ENCODE measurements at places on chromosomes 1 and 21.
A peak's percentile ranks its signal among the peaks of the same experiment; 100 is the strongest.

DNA sequence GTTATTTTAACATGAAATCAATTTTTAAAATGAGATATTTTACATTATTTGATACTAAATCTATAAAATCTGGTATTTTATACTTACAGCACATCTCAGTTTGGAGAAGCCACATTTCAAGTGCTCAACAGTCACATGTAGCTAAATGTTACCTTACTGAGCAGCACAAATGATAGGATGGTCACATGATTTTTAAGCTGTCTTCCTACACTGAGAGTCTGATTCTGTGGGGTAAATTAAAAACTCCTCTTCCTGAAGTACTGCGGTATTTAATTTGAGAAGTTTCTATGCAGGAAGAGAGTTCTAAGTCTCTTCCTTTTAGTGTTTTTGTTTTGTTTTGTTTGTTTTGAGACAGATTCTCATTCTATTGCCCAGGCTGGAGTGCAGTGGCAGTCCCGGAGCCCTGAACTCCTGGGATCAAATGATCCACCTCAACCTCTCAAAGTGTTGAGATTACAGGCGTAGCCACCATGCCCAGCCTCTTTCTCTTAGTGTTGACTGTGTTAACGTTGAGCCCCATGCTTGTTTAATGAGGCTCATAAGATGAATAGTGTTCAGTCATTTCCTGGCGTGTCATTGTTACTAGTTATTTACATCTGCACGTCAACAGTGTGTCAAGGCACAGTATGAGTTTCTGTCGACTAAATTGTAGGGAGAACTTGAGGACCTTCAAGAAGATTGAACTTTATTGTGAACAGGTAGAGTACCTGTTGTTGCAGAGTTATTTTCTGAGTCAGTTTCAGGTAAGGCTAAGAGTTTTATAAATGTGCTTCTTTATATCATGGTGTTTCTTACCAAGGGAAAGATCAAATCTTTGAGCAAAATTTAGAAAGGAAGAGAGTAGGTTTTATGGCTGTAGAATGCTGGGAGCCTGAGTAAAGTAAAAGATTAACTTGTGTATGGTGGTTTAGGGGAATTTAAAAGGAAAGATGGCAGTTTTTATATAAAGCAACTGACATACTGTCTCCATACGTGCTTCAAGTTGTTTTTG is 3.3 kb downstream of the CNST start:
- peak; percentile 27 for DNase-seq

- no peak for DNase-seq
Observed at GRCh38 chr1:6491966-6492365, 499 bp upstream of the PLEKHG5 start.

DNA sequence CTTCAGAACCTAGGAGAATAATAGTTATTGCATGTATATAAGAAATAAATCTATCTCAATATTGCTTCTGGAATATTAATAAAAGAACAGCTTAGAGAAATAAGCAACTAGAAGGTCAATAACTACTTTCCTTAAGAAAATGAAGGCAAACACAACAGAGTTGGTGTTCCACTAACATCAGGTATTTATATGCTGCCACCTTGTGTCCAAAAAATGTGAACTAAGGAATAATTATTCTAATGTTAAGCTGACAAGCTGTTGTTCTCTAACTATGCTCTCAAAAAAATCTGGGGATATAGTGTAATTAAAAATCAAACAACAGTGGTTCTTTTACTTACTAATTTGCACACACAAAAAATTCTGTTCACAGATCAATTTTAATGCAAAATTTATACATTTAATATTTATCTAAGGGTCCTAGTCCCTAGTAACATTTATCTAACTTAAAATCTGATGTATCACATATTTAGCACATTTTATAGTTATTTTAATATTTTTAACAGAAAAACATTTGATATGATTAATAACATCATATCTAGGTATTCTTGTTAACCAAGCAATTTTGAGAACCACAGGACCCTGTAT is 39.6 kb downstream of the UCHL5 start:
- peak; percentile 80 for DNase-seq

DNA sequence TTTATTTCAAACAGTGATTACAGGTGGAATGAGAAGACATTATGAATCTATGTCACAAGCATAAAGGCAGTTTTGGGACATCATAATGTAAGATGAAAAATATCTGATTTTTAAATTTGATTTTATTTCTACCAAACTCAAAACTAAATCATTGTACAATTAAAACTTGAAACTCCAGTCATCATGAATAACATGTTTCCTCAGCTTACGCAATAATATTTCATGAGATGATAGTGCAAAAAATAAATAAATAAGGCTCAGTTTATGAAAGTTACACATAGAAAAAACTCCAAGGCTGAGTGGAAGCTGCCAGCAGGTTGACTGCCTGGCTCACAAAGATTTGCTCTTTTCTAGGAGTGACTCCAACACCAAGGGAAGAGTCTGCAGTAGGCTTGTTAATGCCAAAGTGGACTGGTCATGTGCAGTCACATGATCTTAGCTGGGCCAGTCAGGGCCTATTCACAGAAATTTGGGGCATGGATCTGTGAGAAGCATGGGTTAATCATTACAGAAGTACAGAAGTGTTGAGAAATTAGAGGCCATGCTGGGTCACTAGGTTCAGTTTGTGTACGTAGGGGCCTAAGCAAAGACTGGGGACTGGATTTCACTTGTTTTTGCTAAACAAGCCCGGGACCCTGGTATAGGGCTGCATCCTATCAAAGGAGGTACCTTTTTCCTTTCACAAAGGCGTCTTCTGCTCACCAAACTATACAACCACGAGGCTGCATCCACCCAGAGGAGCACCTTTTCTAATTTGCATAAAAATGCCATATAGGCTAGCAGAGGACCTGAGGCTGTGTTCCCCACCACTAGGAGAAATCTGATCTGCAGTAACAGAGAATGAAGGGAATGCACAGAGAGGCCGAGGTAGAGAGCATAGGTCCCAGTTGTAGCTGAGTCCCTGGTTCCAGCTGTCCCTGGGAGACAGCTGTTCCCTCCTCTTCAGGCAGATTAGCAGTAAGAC is 4.9 kb upstream of the ABCA4 start:
- no peak for DNase-seq

- peak; percentile 86 for DNase-seq
Observed at GRCh38 chr1:28208818-28209441, 23.9 kb downstream of the DNAJC8 start.

DNA sequence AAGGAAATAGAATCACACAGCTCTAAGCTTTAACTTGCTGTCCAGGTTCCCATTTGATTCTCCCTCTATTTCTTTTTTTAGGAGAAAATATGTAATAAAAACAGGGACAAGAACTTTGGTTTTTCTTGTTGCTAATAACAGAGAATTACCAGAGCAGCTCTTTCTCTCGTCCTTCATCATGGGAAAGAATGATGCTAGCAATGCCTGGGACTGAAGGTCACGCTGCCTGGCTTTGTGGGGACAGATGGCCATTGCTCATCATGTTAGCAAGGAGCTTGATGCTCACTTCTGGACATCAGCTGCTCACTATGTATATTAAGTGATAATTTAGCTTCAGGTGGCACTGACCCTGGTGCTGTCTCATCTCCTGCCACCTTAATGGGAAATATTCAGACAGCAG is 77.3 kb upstream of the AKT3 start:
- no peak for DNase-seq

- no peak for DNase-seq
Observed at GRCh38 chr1:88284066-88284465, 400.0 kb upstream of the PKN2 start.

DNA sequence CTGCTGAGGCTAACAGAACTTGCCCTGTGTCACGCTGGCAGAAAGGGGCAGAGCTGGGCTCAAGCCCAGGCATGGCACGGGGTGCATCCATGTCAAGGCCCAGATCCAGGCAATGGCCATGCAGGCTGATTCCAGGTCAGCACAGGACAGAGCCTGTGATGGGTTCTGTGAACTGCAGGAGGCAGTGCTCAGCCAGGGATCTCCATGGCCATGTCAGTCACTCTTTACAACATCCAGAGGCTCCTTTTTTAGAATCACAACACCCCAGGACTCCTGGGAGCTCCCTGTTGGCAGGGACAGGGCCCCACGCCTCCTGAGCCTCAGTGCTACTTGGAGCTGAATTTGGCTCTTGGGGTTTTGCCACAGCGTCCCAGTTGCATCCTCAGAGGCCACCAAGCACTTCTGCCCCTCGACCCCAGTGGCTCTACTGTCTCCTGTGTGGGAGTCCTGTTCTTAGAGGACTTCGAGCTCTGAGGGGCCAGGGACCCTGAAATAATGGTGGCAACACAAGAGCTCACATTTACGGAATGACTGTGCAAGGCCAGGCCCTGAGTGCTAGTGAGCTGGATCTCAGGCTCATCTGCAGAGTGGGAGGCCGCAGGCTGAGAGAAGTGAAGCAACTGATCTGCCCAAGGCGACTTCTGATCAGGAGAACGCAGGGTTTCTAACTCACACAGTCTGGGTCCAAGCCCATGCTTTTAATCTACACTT is 211.5 kb downstream of the TRABD2B start:
- no peak for DNase-seq

DNA sequence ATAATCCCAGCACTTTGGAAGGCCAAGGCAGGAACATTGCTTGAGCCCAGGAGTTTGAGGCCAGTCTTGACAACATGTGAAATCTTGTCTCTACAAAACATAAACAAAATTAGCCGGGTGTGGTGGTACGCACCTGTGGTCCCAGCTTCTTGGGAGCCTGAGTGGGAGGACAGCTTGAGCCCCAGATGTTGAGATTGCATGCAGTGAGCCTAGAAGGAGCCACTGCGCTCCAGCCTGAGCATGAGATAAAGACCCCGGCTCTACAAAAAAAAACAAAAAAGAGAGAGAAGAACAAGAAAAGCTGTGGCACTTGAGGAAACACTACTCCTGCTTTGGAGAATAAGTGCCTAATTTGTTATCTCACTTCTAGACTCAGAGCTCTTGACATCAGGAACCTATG is 146.6 kb downstream of the GLUL start:
- DNase-seq: no peak

DNA sequence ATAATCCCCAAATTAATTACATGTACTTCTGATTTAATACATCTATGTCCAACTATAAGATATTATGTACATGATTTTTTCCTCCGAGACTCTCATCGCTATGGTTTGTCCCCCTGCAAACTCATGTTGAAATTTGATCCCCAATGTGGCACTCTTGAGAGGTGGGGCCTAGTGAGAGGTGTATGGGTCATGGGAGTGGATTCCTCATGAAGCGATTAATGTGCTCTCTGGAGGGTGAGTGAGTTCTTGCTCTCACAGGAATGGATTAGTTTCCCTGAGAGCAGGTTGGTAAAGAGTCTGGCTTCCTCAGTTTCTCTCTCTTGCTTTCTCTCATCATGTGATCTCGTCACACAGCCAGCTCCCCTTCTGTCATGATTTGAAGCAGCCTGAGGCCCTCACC is 16.1 kb downstream of the HSF2BP start:
- DNase-seq: no peak

- no peak for DNase-seq
Observed at GRCh38 chr1:246800756-246801155, 76.5 kb downstream of the SCCPDH start.

DNA sequence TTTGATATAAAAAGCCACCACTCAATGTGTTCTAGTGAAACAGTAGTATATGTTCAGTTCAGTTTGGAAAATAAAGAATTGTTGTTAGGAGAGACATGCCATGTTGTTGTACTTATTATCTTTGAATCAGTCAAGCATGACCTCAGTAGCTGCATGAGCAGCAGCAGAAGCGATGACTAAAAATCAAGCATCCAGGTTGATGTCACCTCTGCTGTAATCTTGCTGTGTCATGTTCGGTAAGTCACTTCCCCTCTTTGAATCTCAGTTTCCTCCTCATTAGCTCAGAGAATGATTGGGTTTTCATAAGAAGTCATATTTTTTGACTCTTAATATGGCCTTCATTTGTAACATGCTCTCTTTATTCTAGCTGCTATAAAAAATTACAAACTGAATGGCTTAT is 428.4 kb upstream of the B3GALT2 start:
- peak; percentile 20 for DNase-seq

DNA sequence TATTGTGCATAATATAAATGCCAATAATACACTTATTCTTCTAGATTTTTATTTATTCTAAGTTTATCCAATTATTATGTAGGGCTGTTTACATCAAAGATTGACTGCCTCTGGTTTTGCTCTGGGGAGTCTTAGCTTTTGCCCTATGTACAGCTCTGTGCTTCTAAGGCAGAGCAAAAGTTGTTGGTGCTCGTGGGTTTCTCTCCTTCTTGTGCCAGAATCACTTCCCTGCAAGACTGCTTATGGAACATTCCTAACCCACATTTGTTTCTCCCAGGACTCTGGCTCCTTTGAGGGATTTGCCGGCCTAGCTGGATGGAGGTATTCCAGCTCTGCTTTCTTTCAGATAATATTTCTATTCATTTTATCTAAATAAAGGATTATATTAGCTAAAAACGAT is 849.1 kb downstream of the USP25 start:
- no peak for DNase-seq

DNA sequence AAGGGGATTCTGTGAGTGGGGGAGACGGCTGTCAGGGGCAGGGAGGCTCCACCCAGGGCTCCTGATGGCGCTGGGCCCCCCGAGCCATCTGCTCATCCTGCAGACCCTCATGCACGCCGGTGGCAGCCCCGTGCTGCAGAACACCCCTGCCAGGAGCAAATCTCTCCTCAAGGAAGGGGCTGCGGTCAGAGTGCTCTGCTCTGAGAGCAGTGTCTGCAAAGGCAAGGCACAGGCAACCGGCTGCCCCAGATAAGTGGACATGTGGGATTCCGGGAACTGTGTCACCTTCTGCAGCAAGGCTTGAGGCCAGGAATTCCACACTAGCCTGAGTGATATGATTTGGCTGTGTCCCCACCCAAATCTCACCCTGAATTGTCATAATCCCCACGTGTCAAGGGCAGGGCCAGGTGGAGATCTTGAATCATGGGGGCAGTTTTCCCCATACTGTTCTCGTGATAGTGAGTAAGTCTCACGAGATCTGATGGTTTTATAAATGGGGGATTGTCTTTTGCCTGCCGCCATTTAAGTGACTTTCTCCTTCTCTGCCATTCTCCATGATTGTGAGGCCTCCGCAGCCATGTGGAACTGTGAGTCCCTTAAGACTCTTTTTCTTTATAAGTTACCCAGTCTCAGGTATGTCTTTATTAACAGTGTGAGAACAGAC is 101.0 kb downstream of the PDE9A start:
- DNase-seq: no peak

GRCh38 chr1:234313171-234313570 is 60.1 kb upstream of the COA6 start:
- no peak for DNase-seq

All from OCI-M1 (cell line).